ENCODE measurements at places on chromosomes 11 and 22.

DNA sequence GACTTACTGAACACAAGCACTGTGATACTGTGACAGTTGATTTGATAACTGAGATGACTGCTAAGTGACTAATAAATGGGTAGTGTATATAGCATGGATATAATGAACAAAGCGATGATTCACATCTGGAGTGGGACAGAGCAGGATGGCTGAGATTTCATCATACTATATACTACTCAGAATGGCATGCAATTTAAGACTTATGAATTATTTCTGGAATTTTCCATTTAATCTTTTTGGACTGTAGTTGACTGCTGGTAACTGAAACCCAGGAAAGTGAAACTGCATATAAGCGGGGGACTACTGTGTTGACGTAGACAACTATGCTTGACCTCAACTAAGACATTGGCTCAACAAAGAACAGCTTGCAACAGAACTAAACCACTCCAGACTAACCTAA lies 20.0 kb upstream of the NUCB2 start:
- DNase-seq, result no peak

GRCh38 chr11:68303982-68304780 lies 8.2 kb upstream of the LRP5 start:
- DNase-seq, result no peak

GRCh38 chr11:46369458-46370152 lies 11.9 kb upstream of the MDK start:
- peak; percentile 53 for DNase-seq

GRCh38 chr22:27283714-27284113 lies 517.8 kb downstream of the MN1 start:
- DNase-seq, result no peak

GRCh38 chr11:33847251-33847650 lies 44.6 kb downstream of the LMO2 start:
- DNase-seq, result no peak

DNA sequence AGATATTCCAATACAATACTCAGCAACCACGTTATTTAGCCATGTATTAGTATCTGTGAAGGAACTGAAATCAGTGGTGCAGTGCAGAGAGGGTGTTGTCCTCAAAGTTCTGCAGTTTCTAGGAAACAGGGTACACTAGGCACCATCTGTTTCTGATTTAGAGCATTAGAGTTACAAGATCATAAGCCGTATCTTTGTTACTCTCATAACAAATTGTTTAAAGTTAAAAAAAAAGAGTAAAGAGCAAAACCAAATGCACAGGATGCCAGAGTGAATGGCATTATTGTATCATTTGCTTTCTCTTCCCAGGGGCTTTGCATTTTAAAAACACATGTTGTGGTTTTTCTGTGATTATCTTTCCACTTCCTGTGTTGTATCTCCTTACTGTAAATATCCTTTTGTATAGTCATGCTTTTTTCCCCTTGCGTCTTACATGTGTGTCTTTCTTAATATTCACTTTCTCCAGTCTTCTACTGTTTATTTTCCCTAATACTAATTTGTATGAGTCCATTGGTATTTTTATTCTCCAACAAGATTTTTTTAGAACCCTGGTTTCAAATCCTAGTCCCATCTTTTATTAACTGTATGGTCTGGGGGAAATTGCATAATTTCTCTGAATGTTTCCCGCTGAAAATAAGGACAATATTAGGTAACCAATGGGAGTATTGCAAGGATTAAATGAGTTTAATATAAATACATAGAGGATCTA lies 15.2 kb upstream of the NUP160 start:
- no peak for DNase-seq

- no peak for DNase-seq
Observed at GRCh38 chr11:116864531-116864930, 27.1 kb upstream of the APOA1 start.

- no peak for DNase-seq
Observed at GRCh38 chr11:96448225-96448624, 58.4 kb downstream of the JRKL start.

- no peak for DNase-seq
Observed at GRCh38 chr11:108958368-108959104, 293.7 kb downstream of the DDX10 start.

- DNase-seq, result no peak
Observed at GRCh38 chr11:20444535-20444934, 57.0 kb downstream of the PRMT3 start.

- DNase-seq, result no peak
Observed at GRCh38 chr11:833849-834311, 1.1 kb downstream of the CD151 start.

DNA sequence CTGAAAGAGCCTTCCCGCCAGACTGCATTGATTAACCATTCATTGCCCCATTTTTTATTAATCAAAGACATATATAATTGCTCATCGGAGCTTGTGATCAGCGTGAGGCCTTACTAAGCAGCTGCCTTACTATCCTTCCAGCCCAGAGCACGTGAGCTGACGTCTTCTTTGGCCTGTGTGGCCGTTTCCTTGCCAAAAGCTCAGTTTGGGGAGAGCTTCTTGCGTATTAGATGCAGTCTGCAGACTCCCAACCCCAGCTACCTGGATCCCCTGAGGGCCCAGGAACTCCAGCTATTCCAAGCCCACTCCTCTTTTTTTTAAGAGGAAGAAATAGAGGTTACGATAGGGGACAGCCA lies 784 bp upstream of the SLC43A3 start:
- no peak for DNase-seq

DNA sequence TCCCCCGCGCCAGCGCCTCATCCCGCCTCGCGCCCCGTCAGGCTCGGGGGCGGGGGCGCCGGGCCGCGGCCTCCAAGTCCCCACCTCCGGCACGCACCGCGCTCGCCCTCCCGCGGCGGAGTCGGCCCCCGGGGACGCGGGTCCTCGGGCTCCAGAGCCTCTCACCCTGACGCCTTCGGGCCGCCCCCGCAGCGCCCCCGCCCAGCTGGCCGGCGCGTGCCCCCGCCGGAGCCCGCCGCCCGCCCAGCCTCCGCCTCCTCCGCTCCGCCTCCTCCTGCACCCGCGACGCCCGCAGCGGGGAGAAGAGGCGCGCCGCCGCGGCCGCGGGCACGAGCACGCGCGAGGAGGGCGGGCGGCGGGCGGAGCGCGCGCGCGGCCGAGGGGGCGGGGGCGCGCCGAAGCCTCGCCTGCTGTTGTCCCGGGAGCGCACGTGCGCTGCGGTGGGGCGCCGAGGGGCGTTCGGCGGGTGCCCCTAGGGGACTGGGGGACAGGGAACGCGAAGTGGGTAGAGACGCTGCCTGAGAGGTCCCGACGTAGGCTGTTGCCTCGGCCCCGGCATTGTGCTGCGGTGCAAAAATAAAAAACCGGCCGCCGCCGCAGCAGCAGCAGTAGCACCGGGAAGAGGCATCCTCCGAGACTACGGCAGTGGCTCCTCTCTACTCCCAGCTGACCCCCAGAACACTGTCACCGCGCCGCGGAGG lies 87.4 kb upstream of the ARHGAP32 start:
- peak; percentile 63 for DNase-seq

- no peak for DNase-seq
Observed at GRCh38 chr22:33812360-33812977, 107.8 kb downstream of the LARGE1 start.

DNA sequence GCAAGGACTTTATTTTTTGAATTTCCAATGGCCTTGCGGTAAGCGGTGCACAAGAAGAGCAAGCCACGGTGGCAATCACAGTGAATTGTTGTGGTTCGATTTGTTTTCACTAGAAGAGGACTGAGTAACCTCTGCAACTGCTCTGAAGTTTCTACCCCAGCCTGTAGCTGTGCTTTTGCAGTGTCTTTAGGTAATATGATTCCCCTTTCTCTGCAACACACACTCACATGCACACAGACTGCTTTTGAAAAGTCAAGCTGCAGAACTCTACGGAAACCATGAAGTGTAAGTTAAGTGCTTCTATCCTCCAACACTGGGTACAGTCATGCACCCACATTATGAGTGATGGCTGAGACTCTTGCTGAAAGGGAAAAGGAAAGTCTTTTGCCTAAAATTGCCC lies 38.4 kb downstream of the CD44 start:
- no peak for DNase-seq

DNA sequence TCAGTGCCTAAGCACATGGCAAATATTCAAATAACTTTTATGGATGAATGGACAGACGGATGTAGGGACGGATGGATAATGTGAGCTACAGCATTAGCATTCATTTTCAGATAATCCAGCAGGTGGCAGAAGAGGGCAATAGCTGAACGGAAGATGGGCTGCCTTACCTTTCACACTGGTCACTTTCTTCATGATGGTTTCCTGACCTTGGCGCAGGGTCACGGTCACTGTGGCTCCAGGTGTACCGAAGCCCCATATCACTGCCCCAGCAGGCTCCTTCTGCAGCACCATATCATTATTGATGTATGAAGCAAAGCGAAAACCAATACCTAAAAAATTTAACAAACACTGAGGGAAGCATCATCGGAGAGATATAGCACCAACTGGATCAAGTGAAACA lies 4.3 kb downstream of the SIAE start:
- peak; percentile 13 for DNase-seq

DNA sequence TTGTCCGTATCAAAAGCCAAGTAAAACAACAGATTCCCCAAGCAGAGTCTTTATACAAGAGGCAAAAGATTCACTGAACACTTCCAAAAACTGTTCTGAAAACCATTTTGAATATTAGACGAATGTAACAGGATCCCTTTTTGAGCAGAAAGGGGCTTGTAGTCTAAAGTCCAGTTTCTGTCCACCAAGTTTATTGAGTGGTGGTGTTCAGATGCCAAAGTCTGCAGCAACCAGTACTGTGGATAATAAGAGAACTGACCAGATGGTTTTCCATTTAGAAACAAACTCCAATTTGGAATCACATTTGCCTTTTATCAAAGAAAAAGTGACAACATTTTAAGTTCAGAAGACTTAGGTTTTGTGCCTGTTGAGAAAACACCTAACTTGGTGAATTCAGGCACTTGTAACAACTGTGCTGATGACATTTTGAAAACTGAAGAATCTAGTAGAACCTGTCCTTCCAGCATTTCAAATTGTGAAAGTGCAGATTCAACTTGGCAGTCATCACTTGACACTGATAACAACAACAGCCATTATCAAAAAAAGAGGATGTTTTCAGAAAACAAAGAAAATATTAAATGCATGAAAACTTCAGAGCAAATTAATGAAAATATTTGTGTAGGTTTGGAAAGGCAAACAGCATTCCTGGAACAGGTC lies 217.1 kb downstream of the CSNK2A3 start:
- DNase-seq, result no peak

GRCh38 chr11:57552479-57552878 lies 15.0 kb downstream of the UBE2L6 start:
- no peak for DNase-seq

GRCh38 chr22:41915035-41915785 lies at the start of gene SHISA8:
Gene SHISA8, minus strand, starts transcription at chr22:41915074. Its CDS starts 407 bp downstream, at chr22:41914667.
- peak; percentile 61 for DNase-seq

DNA sequence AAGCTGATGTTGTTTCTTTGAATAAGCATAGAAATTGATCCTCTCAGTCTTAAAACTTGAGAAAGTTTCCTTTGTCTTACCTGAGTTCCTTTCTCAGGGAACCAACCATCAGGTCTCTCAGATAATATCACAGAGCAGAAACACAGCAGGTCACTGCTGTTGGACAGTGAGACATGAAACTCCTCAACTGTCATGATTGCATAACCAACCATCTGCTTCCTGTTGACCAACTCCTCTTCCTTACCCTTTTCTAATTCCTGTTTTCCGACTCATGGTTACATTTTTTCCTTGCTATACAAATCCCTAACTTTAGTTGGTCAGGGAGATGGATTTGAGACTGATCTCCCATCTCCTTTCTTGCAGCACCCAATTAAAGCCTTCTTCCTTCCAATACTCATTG lies 845.3 kb downstream of the FAM181B start:
- DNase-seq, result no peak

GRCh38 chr11:17516551-17517150 lies 27.6 kb downstream of the USH1C start:
- DNase-seq, result no peak

DNA sequence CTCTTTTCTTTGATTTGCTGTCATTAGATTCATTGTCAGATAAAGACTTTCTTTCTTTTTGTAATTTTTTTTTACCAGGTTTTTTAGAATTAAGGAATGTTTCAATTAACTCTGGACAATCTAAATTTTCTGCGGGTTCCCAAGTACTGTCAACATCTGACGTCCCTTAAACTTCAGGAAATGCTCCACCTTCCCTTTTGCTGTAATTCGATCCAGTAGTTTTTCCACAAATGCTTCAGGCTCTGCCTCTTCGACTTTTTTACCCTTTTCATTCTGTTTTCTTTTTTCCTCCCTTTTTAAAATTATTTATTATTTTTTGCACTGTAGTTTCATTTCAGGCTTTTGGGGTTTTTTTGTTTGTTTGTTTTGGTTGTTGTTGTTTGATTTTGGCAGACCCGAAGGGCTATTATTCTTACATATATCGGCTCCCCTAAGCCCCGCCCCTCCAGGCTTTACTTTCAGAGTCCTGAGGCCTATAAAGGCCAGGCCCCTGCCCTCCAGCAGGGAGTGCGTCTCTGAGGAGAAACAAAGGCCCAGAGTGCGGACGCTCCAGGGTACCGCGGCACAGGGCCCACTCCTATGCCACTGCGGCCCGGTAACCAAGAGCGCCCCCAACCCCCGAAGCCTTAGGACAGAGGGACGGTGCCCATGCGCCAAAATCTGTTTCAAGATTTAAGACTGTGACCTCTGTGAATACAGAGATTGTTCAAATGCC lies 116.4 kb downstream of the TYR start:
- DNase-seq, result no peak

GRCh38 chr22:44543362-44543761 lies 45.3 kb upstream of the RTL6 start:
- no peak for DNase-seq

- DNase-seq, result no peak
Observed at GRCh38 chr11:8250981-8251615, 12.6 kb downstream of the LMO1 start.

DNA sequence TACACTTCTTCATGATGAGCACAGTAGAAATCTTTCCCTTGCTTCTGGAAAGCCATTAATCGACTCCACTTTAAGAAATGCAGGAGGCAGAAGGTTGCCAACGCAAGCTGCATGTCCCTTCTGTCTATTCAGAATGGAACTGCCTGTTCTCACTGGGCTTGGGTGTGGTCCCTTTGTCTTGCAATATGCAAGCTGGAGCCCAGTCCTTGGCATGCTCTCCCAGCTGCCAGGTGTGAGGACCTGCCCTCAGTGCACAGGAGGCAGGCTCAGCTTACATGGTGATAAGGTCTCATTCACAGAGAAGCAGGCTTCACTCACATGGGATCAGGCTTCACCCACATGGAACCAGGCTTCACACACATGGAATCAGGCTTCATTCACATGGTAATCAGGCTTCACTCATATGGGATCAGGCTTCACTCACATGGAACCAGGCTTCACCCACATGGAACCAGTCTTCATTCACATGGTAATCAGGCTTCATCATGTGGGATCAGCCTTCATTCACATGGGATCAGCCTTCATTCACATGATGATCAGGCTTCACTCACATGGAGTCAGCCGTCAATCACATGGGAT lies 59.2 kb upstream of the USP47 start:
- no peak for DNase-seq

- no peak for DNase-seq
Observed at GRCh38 chr22:27372969-27373670, 428.4 kb downstream of the MN1 start.

DNA sequence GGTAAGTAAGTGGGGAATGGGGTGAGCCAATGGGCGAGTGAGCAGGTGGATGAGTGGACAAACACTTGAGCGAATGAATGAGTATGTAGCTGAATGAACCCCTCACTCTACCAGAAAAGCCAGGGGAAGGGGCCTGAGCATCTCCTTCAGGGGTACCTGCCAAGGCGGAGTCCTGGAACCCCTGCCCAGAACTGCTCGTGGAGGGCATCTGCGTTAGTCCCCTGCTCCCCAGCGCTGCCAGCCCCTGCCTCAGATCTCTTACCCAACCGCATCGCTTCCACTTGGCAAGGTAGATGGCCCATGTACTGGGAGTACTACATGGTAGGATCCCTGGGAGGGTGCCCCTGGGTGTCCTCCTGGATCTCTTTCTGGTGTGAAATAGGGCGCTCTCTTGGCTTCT lies 7.4 kb upstream of the ANO1 start:
- no peak for DNase-seq

Data from activated T-cell treated with anti-CD3 and anti-CD28 coated beads, Interleukin-2, amount 50 U/mL, for 4 hours (primary cell).